Activated CD4-positive, alpha-beta T cell treated with anti-CD3 and anti-CD28 coated beads, Interleukin-2, amount 50 U/mL, for 24 hours (primary cell): ENCODE measurements at places on chromosomes 2 and 18.

DNA sequence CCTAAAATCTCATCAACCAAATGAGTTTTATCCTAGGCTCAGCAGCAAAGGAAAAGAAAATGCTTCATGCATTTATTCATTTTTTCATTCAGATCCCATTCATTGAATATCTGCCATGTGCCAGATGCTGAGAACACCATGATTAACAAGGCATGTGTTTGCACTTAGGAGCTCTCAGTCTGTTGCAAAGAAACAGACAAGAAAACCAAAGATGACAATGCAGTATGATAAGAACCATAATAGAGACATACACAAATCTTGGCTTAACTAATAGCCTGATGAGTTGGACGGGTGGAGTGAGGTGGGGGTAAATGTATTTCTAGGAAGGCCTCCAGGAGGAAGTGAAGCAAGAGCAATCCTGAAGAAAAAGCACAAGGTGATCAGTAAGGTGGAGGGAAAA is 177.8 kb upstream of the SCN7A start:
- no peak for DNase-seq

GRCh38 chr18:3453540-3454364 is 3.8 kb downstream of the TGIF1 start:
- no peak for DNase-seq

- DNase-seq, result no peak
These were observed 39.5 kb upstream of the DYNAP start for GRCh38 chr18:54551590-54551989.

GRCh38 chr18:21004726-21005125 is 106.9 kb downstream of the ROCK1 start:
- DNase-seq, result no peak

DNA sequence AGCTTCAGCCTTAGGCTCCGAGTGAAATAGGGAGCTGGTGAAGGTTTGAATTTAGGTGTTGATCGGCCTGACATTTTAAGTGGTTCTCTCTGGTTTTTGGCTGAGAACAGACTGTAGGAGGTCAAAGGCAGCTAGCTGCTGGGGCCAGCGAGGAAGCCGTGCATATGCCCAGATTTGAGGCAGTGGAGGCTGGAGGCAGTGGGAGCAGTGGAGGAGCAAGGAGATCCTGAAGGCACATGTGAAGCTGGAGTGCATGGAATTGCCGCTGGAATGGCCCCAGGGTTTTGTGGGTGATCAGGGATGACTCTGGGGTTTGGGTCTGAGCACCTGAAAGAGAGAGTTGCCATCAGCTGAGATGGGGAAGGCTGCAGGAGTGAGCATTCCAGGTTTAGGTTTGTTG is 25.1 kb downstream of the STEAP3 start:
- DNase-seq, result no peak

DNA sequence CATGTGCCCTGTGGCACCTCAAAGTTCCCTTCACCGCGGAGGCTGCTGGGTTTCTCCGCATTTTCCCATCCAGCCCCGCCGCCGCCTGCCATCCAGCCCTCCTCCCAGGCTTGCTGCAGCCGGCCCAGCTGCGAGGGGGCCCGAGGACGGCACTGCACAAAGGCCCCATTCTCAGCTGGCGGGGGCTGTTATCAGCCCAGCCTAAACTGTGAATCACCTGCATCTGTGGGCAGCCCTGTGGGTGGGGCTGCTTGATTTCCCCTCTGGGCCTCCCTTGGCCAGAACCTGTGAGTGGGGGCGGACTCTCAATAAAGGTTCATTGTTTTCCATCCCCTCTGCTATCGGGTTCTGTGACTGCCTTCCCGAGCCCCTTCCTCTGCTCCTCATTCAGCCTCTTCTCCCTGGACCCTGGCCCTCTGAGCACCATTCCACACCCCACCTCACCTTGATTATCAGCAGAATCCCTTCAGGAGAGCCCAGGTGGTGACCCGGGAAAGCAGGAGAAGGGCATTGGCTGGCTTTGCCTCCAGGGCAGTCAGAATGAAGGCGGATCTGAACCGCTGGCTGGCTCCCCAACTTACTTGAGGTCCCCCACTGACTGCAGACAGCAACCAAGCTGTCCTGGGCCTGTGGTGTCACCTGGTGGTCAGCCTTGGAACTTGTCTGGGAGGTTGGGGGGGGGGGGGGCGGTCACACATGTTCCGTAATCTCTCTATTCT is 204.5 kb downstream of the ZFP36L2 start:
- no peak for DNase-seq

DNA sequence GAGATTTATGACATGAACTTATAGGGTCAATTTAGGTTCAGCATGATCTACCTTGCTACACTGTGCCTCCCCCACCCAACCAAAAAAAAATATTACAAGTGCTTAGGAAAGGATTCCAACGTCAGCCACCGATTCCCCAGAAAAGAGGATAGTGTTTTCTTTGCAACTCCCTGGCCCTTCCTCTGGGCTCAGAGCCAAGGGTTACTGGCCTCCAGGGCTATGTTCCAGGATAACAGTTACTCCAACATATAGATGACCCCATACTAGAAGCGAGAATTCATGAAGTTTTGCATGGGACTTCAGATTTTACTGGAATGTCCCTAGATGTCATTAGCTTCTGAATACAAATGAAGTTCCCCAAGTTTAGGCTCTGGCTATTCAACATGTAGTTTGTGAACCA is 172.1 kb downstream of the UPP2 start:
- DNase-seq, result no peak

DNA sequence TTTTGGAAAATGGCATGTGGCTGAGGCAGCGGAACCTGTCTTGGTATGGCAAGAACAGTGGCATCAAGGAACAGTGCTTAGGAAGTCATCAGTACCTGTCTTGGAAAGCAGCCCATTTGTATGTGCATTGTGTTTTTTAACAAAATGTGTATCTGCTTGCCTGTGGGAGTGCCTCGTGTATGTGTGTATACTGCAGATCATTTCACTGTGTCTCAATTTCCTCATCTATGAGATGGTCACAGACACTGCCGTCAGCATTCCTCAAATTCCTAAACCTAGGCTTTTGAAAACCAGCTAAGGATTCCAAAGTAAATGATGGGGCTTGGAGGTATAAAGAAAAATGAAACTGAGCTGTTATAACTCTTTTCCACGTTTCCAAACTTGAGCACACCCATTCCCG is 441.3 kb downstream of the RND3 start:
- DNase-seq, result no peak

DNA sequence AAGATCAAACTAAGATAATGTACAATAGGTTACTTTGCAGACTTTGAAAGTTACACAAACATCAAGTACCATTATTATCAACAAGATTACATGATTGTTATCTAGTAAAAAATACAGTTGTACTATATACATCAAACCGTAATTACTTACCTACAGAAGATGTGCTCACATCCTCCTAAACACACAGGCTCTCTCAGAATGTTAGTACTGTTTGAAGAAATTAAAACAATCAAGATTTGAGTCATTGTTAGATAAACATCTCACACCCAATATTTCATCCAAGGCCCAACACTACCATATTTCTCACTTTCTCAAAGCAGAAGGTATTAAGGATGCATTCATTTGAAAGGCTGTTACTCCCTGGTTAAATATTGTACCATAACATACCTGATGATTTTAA is 12.6 kb downstream of the BARD1 start:
- no peak for DNase-seq

GRCh38 chr2:85195956-85196355 is 62.8 kb downstream of the TCF7L1 start:
- DNase-seq, result no peak

DNA sequence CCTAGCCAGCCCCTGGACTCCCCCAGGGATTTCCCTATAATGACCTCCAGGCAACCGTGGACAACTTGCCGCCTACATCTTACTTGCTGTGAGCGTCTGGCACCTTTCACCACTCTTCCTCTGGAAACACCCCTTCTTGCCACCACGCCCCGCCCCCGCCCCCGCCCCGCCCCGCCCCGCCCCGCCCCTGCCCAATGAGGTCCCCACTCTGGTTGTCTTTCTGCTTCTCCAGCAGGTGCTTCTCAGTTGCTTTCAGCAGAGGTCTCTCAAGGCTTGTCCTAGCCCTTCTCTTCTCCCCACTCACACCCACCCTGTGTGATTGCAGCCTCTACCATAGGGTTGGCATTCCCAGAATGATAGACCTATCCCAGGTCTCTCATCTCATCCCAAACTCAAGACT is 214.5 kb downstream of the EN1 start:
- no peak for DNase-seq

- DNase-seq, result no peak
These were observed 30.6 kb downstream of the SPATS2L start for GRCh38 chr2:200336980-200337615.

DNA sequence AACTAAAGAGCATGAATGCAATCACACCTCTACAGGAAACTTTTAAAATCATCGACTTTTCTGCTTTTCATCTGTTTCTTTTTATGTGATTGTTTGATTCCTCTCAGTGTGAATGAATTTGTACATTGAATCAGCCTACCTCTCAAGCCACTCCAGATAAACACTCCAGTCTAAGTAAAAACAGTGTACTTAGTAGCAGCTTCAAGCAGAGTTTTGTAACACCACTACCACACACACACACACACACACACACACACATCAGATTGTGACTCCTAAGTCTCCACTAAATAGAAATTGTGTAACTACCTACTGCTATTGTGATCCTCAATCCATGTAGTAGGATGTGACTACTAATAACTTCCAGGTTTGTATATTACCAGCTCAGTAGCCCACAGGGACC is 65.3 kb upstream of the EPB41L5 start:
- no peak for DNase-seq

- peak; percentile 32 for DNase-seq
These were observed 234.4 kb upstream of the EPAS1 start for GRCh38 chr2:46062637-46063412.

- DNase-seq, result peak; percentile 32
These were observed 77.4 kb downstream of the DCDC2C start for GRCh38 chr2:3780477-3781402.

DNA sequence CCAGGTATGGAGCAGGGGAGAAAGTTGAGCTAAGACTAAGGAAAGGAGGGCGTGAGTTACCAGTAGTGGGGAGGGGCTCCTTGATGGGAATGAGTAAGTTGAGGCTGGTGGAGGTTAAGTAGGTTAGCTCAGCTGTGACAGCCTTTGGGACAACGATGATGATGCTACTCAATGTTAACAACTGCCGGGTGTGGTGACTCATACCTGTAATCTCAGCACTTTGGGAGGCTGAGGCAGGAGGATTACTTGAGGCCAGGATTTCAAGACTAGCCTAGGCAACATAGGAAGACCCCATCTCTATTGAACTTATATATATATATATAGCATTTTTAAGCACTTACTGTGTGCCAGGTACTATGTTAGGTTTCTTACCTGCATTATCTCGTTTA is 48.4 kb downstream of the HK2 start:
- no peak for DNase-seq

DNA sequence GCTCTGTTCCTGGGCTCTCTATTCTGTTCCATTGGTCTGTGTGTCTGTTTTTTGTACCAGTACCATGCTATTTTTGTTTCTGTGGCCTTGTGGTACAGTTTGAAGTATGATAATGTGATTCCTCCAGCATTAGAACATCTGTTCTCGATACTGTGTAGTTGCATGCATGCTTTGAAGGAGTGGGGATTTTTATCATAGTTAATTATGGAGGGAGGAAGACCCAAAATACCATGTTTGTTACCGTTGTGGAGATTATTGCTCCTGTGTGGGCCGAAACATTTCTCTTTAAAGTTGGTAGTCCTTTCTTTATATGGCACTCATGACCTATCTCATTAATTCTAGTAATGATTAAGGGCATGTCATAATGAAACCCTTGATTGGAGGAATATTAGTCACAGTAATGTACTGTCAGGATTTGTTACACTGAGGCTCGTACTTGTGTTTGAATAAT is 87.6 kb downstream of the TTC27 start:
- DNase-seq, result no peak

GRCh38 chr18:48398074-48398473 is 11.1 kb downstream of the ZBTB7C start:
- no peak for DNase-seq

GRCh38 chr2:104749856-104750460 is 104.0 kb upstream of the POU3F3 start:
- DNase-seq, result no peak

GRCh38 chr2:72144274-72144631 is 3.4 kb downstream of the CYP26B1 start:
- DNase-seq, result no peak

DNA sequence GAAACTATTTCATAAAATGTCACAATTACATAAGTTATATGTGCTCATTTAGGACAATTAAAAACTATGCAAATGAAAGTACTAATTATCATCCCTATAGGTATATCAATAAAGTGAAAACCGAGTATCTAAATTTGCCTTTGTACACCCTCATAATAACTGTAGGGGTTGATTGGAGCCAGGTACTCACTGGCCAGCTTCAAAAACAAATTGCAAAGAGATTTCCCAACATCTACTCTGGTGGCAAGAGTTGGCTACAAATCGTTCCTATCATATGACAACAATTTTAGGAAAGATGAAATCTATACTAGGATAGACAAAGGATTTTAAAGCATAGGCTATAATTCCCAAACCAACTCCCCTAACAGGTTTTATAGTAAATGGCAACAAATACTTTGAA is 556.4 kb downstream of the LRRTM4 start:
- no peak for DNase-seq

GRCh38 chr18:32438173-32438572 is 32.5 kb downstream of the GAREM1 start:
- no peak for DNase-seq

GRCh38 chr2:7878786-7879482 is 802.9 kb upstream of the ID2 start:
- no peak for DNase-seq

DNA sequence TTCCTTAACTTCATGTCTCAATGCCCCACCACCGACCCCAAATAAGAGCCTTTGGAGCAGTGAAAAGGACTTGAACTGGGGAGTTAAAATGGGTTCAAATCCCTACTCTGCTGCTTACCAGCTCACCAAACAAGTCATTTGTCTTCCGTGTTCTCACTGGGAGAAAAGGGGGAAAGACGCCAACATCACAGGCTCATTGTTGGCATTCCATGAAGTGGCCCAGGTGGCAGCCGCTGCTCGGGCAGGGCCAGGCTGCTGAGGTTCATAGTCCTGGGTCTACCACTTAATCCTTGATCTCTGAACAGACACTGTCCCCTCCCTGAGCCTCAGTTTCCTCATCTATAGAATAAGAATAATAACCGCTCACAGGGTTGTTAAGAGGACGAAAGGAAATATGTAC is 103.0 kb downstream of the APOB start:
- no peak for DNase-seq

GRCh38 chr2:176685908-176686307 is 416.7 kb downstream of the MTX2 start:
- no peak for DNase-seq

GRCh38 chr2:237431837-237432236 is 17.9 kb upstream of the COL6A3 start:
- no peak for DNase-seq

DNA sequence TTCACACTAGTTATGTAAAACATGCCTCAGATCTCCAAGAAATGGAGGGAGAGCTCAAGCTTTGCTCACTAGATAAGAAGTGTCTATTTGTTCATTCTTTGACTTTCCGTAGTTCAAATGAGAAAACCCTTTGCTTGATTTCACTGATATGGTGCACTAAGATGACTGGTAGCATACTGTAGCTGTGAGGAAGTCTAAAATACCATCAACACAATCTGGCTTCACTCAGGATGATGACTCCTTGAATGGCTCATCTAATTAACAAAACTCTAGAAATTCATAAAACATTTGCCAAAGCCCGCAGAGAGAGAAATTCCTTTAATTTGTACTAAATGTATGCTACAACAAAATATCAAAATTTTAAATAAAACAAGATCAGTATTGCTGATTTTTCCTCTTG is 152.8 kb upstream of the STK17B start:
- DNase-seq, result no peak
